ENCODE measurements at places on chromosomes 12 and 14.

GRCh38 chr14:72612041-72612440, 281.9 kb downstream of the DPF3 start:
- DNase-seq: no peak

GRCh38 chr12:46650688-46651087, 175.1 kb downstream of the SLC38A4 start:
- no peak for DNase-seq

DNA sequence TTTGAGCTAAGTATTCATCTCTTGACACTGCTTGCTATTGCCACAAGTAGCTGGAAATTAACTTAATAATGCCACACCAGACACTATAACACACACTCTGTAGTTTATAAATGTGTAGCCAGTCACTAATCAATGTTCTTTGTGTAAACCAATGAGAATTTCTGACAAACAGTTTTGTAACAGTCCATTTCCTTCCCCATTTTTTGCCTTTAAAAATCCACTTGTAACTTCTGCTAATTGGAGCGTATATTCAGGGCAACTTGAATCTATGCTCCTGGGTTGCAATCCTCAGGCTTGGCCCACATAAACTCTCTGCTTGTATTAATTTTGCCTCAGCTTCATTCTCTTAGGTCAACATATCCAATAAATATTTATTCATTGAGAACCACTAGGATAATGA, 125.0 kb upstream of the DHRS4 start:
- no peak for DNase-seq

DNA sequence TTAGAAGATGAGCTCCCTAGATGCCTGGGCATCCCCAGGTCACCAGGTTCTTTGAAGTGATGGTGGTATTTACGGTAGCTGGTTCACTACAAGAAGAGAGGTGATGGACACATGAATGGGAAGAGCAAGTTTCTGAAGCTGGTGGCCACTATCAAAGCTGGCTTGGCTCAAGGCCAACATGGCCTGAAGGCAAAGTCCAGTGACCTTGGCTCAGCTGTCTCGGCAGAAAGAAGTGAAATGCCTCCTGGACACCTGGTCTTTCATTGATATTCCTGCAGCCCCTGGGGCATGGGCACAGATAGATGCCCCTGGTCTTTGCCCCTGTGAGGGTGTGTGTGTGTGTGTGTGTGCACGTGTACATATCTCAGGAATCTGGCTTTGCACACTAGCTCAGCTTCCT, 441.8 kb upstream of the TMPO start:
- no peak for DNase-seq

- no peak for DNase-seq
Measured at GRCh38 chr12:1262011-1262410, 271.0 kb downstream of the ERC1 start.

GRCh38 chr14:74841230-74842207, 34.4 kb downstream of the PROX2 start:
- no peak for DNase-seq

- DNase-seq: no peak
Measured at GRCh38 chr12:133204264-133204603, 22.9 kb downstream of the ZNF268 start.

- DNase-seq: no peak
Measured at GRCh38 chr12:64580681-64581080, 29.6 kb upstream of the RASSF3 start.

GRCh38 chr12:132012919-132013568, 63.3 kb downstream of the EP400 start:
- DNase-seq: no peak

DNA sequence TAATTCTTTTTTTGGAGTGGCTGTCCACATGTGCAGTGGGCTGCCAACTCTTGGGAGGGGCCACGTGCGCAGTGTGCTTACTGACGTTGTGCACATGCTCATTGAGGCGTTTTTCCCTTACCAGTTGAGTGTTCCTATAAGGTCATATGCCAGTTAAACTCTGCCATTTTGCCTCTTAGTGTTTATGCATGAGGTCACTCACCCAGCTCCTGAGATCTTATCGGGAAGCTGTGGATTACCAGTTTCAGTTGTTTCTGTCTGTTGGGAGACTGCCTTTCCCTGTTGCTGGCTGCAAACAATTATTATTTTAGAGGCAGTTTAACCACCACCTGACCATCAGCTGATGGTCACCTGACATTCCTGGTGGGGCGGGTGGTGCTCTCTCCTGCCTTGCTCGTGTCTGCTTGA, 16.1 kb upstream of the KIF21A start:
- DNase-seq: no peak

DNA sequence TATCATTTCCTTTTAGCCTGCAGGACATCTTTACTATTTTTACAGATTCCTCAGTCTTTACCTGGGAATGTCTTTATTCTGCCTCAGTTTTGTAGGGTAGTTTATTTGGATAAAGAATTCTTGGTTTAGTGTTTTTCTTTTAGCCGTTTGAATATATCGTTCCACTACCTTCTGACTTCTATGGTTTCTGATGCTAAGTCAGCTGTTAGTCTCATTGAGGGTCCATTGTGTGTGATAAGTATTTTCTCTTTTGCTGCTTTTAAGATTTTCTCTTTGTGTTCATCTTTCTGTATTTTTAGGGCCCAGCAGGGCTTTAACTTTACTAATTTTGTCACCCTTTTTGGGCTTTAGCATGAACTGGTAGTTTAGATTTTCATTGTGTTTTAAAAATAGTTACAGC, 113.5 kb downstream of the MNAT1 start:
- DNase-seq: no peak

DNA sequence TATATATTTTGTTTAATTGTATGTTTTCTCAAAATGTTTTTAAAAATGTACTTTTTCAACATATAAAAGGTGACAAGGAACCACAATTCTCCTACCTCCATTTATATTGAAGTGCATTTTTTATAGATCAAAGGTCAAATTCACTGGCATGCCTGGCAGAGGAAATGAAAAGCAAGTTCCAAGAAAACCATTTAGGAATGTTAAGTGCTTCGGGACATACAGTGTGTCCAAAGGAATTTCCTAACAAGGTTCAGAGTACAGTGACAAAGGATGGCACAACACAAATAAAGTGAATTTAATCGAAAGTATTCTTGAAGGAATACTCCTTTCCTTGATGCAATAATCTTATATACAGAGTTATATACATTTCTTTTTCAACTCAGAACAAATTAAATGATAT, 242.3 kb downstream of the CCER1 start:
- DNase-seq: peak; percentile 21

DNA sequence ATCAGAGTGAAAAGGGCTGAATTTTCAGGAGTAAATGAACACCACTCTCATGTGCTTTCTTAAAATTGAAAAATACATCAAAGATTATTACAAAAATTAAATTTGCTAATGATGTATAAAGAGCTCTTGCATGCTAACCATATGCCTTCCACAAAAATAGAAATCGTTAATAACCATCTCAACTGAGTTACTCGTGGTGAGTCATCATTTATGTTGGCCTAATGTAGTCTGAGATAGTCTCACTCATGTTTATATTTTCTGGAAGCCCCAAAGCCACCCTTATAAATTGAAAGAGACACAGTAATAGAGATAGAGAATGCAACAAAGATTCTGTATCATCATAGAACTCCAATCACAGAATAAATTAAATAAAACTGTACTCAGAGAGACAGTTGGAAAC, 131.2 kb downstream of the KCNH5 start:
- DNase-seq: no peak

DNA sequence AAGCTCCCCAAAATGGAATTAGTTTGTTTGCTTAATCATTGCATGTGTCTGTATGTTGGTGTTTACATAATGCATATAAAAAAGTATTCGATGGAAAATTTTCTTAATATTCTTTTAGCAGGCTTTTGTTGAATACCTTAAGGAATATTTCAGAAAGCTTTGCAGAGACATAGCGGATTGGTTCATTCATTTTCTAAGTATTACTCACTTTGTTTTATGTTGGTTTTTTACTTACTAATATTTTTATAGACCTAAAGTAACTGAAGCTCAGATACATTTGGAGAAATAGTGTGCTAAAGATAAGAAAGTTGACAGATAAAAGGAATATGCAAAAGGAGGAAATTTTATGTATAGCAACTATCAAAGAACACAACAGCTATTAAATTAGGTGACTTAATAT, 191.0 kb downstream of the ERC1 start:
- no peak for DNase-seq

GRCh38 chr14:39841088-39841487, 408.9 kb upstream of the FBXO33 start:
- no peak for DNase-seq

- DNase-seq: no peak
Measured at GRCh38 chr14:90722590-90722989, 93.6 kb downstream of the TTC7B start.

DNA sequence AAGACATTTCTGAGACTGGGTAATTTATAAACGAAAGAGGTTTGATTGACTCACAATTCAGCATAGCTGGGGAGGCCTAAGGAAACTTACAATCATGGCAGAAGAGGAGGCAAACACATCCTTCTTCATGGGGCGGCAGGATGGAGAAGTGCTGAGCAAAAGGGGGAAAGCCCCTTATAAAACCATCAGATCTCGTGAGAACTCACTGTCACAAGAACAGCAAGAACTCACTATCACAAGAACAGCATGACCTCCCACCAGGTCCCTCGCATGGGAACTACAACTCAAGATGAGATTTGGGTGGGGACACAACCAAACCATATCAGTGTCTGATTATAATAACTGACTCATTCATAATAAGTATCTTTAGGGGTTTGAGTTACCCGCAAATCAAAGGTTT, 6.4 kb downstream of the SLC39A9 start:
- no peak for DNase-seq

GRCh38 chr12:12807970-12808702, 5.0 kb upstream of the DDX47 start:
- no peak for DNase-seq

GRCh38 chr14:102013669-102014200, 49.4 kb downstream of the DYNC1H1 start:
- DNase-seq: no peak

GRCh38 chr12:117045160-117046010, 53.8 kb downstream of the TESC start:
- DNase-seq: no peak

GRCh38 chr12:101493556-101493955, 18.4 kb downstream of the SPIC start:
- no peak for DNase-seq

Data from A549 (cell line).